ENCODE measurements at places on chromosomes 6 and 20. TPM values are rescaled to one million over a fixed set of nuclear protein-coding genes. Genes with fewer than 3 reads are reported as not detected.

ZC3H12D gene
- 1.1 TPM for polyA plus RNA-seq

TMC2 gene
- not detected for polyA plus RNA-seq

TFAP2D gene
- not detected for polyA plus RNA-seq

FAM83C gene
- polyA plus RNA-seq = not detected

DNA sequence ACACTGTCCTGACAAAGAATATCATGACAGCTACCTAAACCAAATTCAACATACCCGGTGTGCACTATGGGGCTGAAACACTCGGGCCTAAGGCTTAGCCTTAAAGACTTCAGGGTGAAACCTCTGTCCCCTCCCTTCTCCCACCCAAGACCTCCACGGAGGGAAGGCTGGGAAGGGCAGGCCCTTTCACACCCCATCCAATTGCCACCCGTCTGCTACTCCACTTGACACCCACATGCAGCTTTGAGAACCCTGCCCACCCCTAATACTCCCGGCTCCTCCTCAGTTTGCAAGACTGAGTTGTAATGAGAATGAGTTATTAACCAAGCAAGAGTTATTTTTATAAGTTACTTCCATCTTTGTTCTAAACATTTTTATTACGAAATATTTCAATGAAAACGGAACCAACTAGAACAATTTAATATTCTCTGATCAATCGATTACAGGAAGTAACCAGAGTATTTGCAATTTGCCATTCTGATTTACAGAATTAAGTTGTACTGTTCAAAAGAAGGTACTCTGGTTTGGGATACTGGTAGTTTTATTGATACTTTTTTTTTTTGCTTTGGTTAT, 3.7 kb downstream of the TAF4 start:
- no peaks in the 10 kb centered on the region for H3K27me3 ChIP-seq
- no peaks in the 10 kb centered on the region for H3K36me3 ChIP-seq
- DNase-seq = no peak
- peaks cover 64% of the 10 kb centered on the region for H3K4me1 ChIP-seq

DNA sequence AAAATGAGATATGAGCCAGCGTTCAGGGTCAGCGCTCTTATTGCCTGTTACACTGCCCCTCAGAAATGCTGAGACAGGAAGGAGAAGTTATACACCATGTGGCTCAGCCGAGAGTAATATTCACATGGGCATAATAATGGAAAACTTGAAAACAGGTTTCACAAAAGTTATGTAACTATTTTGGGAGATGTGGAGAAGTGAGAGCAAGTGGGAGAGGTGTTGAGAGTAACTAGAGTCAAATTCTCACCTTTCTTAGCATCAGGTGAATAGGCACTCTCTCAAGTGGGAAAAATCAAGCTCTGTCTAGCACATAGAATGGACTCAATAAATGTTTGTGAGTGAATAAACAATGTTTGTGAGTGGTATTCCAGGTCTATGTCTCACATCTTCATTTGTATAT, 94.5 kb downstream of the TBX18 start:
- no peak overlapping the region for H3K4me3 ChIP-seq
- DNase-seq = no peak
- H3K27me3 ChIP-seq = no peaks in the 10 kb centered on the region
- no peak overlapping the region for H3K27ac ChIP-seq
- no peaks in the 10 kb centered on the region for H3K4me1 ChIP-seq
- H3K36me3 ChIP-seq = no peaks in the 10 kb centered on the region

DNA sequence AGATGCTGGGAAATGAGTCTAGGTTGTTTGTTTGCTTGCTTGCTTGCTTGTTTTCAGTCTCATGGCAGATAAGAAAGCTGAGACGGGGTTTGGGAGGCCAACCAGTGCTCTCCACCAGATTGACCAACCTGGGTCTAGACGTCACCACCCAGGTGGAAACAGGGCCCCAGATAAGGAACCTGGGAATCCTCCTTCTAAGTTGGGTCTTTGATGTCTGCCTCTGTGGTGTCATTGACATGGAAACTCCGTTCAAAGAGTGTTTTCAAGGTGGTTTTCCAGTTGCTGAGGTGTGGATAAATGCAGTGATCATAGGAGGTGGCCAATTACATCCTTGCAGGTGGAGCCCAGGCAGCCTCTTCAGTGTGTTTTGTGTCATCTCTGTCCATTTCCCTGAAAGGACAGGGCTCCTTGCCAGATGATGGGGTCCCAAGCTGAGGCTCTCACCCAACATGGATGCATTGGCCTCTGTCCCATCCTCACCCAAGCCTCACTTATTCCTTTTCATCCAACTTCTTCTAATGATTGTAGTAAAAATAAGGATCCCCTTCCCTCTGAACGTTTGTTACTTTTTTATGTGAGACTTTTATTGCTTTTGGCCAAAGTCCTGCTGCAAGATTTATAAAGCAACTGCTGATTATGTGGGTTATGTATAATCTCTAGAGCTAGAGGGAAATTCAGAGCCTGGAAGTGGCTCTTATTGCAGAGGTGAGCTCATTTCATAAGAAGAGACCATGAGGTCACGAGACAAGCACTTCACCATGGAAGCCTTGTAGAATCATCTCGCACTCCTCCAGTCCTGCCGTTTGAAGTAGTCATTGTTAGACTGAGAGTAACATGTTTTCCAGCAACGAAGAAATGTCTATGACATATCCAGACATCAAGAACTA, 32.0 kb upstream of the SYNDIG1 start:
- DNase-seq = no peak
- H3K27ac ChIP-seq = no peak overlapping the region
- no peaks in the 10 kb centered on the region for H3K36me3 ChIP-seq
- no peak overlapping the region for H3K4me3 ChIP-seq
- H3K4me1 ChIP-seq = no peaks in the 10 kb centered on the region

DNA sequence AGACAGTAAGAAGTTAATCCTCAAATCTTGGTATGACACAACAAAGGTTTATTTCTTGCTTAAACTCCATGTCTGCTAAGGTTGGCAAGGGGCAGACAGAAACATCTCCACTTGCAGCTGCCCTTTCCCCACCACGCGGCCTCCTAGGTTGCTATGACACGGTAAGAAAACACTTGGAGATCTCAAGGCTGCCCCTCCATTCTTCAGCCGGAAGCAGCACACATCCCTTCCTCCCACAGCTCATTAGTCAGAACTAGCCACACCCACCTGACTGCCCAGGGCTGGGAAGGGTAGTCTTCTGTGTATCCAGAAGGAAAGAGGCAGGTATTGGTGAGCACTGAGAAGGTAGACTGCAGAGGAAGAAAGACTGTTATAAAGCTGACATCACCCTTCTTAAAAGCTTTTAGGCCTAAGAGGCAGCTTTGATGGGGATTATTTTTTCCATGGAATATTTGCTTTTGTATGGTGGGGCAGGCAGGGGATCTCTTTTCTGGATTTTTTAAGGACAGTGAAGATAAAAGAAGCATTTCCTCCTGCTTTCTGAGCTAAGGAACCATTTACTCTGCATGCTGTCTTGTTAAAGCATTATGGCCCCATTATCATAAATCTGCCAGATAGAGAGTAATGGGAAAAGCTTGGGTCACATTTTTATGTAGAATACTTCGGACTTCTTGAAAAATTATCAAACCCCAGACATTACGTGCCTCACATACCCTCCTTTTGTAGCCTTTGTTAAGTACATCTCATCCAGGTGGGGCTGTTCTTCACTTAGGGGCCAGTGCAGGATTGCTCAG, 41.6 kb downstream of the MRAP2 start:
- no peak for DNase-seq
- H3K36me3 ChIP-seq = no peaks in the 10 kb centered on the region
- H3K27ac ChIP-seq = no peak overlapping the region
- H3K4me3 ChIP-seq = no peak overlapping the region
- peaks cover 33% of the 10 kb centered on the region for H3K27me3 ChIP-seq
- no peaks in the 10 kb centered on the region for H3K4me1 ChIP-seq

DNA sequence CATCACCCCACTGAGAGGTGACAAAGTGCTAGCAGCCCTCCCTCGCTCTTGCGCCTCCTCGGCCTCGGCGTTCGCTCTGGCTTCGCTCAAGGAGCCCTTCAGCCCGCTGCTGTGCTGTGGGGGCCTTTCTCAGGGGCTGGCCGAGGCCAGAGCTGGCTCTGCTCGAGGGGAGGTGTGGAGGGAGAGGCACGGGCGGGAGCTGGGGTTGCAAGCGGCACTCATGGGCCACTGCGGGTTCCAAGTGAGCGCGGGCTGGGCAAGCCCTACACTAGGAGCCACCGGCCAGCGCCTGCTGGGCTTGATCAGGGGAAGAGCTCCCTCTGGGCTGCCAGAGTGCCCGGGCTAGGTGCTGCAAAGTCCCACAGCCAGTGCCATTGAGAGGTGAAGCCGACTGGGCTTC, 964.8 kb upstream of the GJE1 start:
- H3K4me1 ChIP-seq = no peaks in the 10 kb centered on the region
- DNase-seq = no peak
- H3K4me3 ChIP-seq = no peak overlapping the region
- H3K36me3 ChIP-seq = no peaks in the 10 kb centered on the region

- H3K36me3 ChIP-seq = no peaks in the 10 kb centered on the region
- peaks cover 5% of the 10 kb centered on the region for H3K27me3 ChIP-seq
- H3K4me1 ChIP-seq = peaks cover 20% of the 10 kb centered on the region
- DNase-seq = no peak
- H3K27ac ChIP-seq = no peak overlapping the region
- H3K4me3 ChIP-seq = no peak overlapping the region
These were observed 4.4 kb downstream of the ZNF335 start for GRCh38 chr20:45967551-45968080.

GRCh38 chr6:157648561-157648960, 174.5 kb upstream of the SNX9 start:
- H3K4me3 ChIP-seq = no peak overlapping the region
- H3K27ac ChIP-seq = no peak overlapping the region
- no peaks in the 10 kb centered on the region for H3K36me3 ChIP-seq
- peaks cover 8% of the 10 kb centered on the region for H3K4me1 ChIP-seq

- no peak overlapping the region for H3K27ac ChIP-seq
- H3K4me1 ChIP-seq = peaks cover 13% of the 10 kb centered on the region
- H3K4me3 ChIP-seq = no peak overlapping the region
- no peak for DNase-seq
These were observed 55.3 kb downstream of the SSR1 start for GRCh38 chr6:7257521-7258230.

- H3K4me1 ChIP-seq = peaks cover 15% of the 10 kb centered on the region
- no peak for DNase-seq
- no peak overlapping the region for H3K27ac ChIP-seq
- H3K27me3 ChIP-seq = no peaks in the 10 kb centered on the region
- H3K36me3 ChIP-seq = no peaks in the 10 kb centered on the region
These were observed 21.2 kb upstream of the EXOC2 start for GRCh38 chr6:714100-714499.

- no peaks in the 10 kb centered on the region for H3K27me3 ChIP-seq
- DNase-seq = no peak
- H3K27ac ChIP-seq = no peak overlapping the region
These were observed 38.0 kb downstream of the KIF16B start for GRCh38 chr20:16535277-16535676.

- no peaks in the 10 kb centered on the region for H3K36me3 ChIP-seq
- no peak for DNase-seq
- no peak overlapping the region for H3K4me3 ChIP-seq
- no peaks in the 10 kb centered on the region for H3K4me1 ChIP-seq
- no peak overlapping the region for H3K27ac ChIP-seq
These were observed 205.3 kb upstream of the TCF21 start for GRCh38 chr6:133683606-133684005.

GRCh38 chr6:28712982-28713381, 187.3 kb downstream of the GPX5 start:
- peaks cover 4% of the 10 kb centered on the region for H3K4me1 ChIP-seq
- no peak overlapping the region for H3K27ac ChIP-seq
- peaks cover 56% of the 10 kb centered on the region for H3K27me3 ChIP-seq
- H3K36me3 ChIP-seq = peaks cover 16% of the 10 kb centered on the region
- DNase-seq = no peak

DNA sequence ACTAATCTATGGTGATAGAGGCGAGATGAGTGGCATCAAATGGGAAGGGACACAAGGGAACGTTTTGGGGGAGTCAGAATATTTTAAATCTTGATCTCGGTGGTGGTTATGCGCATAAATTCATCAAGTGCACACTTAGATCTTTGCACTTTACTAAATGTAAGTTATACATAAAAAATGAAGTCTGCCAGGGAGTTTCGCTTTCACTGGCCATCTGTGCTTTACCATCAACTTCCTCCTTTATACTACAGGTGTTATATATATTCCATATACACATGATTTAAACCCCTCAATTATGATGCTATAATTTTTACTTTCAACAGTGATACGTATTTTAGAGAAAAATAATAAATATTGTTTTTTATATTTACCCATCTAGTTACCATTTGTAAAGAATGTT, 97.6 kb upstream of the AKIRIN2 start:
- no peak overlapping the region for H3K27ac ChIP-seq
- H3K4me3 ChIP-seq = no peak overlapping the region
- H3K27me3 ChIP-seq = peaks cover 9% of the 10 kb centered on the region
- no peak for DNase-seq
- no peaks in the 10 kb centered on the region for H3K4me1 ChIP-seq

GRCh38 chr20:14716351-14716801, 379.0 kb upstream of the FLRT3 start:
- H3K27ac ChIP-seq = no peak overlapping the region
- no peak overlapping the region for H3K4me3 ChIP-seq
- no peaks in the 10 kb centered on the region for H3K27me3 ChIP-seq
- H3K36me3 ChIP-seq = no peaks in the 10 kb centered on the region
- DNase-seq = no peak

DNA sequence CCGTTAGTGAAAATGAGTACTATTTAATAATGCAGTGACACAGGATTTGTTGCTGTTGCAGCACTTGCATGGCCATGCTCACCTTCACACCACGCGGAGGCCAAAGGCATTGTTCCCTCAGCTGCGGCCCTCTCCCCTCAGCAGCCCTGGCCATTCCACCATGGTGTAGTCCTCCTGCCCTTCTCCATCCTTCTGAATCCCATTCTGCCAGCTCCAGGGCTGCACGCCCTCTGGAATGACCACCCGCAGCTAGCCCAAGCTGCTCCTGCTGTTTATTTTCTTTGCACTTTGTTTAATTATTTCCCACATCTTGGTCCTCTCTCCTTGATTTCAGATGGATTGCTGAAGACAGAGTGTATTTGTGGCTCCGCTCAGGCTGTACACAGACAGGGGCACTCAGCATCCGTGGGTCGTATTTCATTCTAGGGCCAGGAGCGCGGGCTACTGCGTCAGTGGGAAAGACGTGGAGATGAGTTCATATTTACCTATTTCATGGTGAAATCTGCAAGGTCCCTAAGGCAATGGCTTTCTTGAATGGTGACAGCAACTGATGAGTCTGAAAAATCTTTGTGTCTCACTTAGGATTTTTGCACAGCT, 81.4 kb upstream of the DUSP22 start:
- peaks cover 22% of the 10 kb centered on the region for H3K4me1 ChIP-seq
- H3K4me3 ChIP-seq = no peak overlapping the region
- H3K27ac ChIP-seq = no peak overlapping the region
- no peaks in the 10 kb centered on the region for H3K27me3 ChIP-seq
- no peaks in the 10 kb centered on the region for H3K36me3 ChIP-seq

DNA sequence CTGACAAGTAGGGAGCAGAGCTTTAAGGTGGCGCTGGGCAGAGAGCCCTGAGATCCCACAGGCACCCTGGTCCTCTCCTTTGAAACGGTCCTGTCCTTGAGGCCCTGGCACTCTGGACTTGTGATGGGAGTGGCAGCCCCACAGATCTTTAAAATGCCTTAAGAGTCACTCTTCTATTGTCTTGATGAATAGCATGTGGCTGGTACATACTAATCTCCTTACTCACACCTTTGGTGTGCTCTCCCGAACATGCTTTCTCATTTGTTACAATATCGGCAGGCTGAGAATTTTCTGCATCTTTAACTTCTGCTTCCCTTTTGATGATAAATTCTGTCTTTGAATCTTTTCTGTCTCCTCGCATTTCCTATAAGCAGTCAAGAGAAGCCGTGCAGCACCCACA, 333.8 kb downstream of the TFAP2A start:
- H3K27me3 ChIP-seq = peaks cover 5% of the 10 kb centered on the region
- no peak for DNase-seq
- H3K4me1 ChIP-seq = peaks cover 1% of the 10 kb centered on the region
- no peak overlapping the region for H3K27ac ChIP-seq
- H3K4me3 ChIP-seq = no peak overlapping the region

Measured in naive thymus-derived CD8-positive, alpha-beta T cell (primary cell).